ENCODE measurements at places on chromosomes 4 and X.

DNA sequence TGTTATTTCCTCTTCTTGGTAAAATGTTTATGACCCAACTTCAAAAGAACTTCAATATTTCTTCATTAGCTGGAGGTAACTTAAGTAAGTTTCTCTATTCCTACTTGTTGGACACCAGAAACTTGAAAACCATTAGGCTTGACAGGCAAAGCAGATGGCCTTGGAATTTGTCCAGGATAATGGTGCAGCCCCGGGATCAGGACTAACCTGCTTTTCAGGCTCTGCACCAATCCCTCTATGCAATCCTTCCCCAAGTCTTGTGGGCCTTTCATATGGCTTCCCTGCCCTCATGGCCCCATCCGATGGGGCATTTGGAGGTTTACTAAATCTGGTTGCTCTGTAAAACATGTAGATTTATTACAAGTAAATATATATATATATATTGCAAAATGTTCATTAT, 68.5 kb downstream of the SPINK2 start:
- no peak for ATAC-seq

GRCh38 chr4:168853770-168854169, 156.3 kb downstream of the CBR4 start:
- ATAC-seq: no peak

- ATAC-seq: no peak
These were observed 219.0 kb downstream of the KLHL4 start for GRCh38 chrX:87736576-87736975.

- ATAC-seq: no peak
These were observed 1884.7 kb upstream of the PCDH7 start for GRCh38 chr4:28835501-28835900.

DNA sequence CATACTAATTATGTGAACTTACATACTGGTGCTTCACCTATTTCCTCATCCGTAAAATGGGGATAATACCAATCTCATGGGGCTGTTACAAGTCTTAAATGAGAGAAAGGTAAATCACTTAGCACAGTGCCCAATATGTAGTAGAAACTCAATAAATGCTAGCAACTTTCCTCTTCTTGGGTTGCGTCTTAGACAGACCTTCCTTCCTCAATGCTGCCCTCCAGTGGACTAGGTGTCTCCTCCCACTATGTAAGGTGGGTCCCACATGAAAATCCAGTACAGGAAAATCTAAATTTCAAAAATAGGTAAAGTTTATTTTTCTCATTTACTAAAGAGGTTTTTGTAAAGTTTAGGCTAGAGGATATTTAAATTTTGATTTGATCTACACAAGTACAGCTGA, 20.6 kb downstream of the ZDHHC9 start:
- ATAC-seq: no peak

- no peak for ATAC-seq
These were observed 303.5 kb downstream of the ANKRD50 start for GRCh38 chr4:124409044-124409443.

GRCh38 chr4:49036528-49036927, 50.5 kb downstream of the CWH43 start:
- ATAC-seq: no peak

DNA sequence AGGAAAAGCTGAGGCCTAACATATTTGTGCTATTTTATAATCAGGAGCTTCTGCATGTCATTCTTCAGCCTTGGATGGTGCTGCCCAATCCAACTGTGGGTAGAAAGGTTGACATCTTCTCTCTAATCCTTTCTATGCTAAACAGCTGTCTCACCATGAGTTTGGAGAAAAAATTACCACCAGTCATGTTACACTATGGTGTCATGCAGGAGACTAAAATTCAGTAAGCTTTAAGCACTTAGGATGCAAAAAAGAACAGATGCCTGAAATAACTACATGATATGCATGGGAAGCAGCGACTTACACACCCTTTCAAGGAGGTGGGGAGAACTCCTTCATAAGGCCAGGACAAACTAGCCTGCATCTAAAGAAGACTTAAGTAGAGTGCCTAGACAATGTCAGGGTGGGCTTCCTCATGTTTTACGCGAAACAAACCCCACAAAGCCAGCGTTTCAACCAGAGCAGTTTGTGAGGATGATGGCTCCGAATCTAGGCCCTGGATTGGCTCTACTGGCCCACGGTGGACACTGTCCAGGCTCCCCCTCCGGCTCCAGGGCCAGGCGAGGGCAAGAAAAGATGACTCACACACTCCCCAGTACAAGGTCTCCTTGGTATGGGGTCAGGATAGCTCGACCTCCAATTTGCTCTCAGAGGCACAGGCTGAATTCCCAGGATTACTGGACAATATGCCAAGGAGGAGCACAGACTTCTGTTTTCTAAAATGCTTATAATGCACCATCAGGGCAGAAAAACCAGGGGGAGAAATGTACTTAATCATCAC, 45.1 kb downstream of the STX18 start:
- no peak for ATAC-seq

DNA sequence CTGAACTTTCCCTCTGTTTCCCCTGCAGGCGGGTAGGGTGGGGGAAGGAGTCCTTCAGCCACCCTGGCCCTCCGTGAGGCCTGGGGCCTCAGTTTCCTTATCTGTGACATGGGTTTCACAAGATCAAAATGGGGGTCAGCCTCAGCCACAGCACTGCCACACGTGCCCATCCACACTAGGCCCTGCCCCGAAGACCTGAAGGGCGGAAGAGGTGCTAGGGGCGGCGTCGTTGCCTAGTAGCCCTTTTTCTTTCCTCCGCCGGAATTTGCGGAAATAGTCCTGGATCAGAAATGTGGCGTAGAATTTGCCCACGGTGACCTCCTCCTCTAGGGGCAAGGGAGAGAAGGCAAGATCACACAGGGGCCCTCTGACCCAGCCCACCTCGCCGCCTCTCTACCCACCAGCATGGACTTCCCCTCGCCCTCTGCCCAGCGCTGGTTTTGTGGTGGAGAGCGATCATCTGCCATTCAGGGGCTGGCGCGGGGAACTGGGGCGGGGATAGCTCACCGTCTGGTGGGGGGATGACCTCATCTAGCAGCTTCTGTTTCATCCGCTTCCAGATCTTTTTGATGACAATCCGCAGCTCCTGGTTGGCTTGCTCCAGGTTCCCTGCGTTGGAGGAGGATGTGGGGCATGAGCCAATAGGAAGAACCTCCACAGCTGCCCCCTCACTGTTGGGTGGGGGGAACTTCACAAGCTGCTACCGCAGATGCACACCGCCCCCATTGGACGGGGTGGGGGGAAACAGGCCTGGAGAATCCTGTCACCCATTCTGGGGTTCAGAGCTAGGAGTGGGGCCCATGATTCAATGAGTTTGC, 9.7 kb upstream of the SYP start:
- ATAC-seq: no peak

- ATAC-seq: no peak
These were observed 533.0 kb downstream of the BCOR start for GRCh38 chrX:39564751-39565150.

DNA sequence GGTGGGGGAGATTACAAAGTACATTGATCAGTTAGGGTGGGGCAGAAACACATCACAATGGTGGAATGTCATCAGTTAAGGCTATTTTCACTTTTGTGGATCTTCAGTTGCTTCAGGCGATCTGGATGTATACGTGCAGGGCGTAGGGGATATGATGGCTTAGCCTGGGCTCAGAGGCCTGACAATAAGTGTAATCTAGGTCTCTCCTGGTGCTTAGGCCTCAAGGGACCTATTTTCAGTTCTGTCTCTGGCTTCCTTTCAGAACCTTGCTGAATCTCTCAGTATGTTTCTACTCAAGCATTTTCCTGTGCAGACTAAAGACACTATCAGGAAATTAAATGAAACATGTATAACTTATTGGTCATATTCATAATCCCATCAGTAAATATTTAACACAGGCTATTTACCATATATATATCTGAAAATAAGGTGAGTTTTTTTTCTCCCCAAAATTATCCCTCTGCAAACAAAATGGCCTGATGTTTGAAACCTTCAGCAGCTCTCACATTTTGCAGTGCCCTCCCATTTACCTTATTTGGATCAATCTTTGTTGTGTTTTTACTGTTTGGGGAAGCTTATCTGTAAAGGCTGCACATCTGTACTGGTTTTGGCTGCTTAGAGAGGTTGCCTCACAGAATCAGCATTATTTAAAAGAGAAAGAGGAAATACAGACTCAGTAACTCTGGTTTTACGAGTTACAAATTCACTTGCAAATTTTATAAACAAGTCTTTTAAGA, 2.3 kb upstream of the ZCCHC4 start:
- no peak for ATAC-seq

GRCh38 chrX:51737091-51737490, 6.2 kb upstream of the GSPT2 start:
- ATAC-seq: no peak

DNA sequence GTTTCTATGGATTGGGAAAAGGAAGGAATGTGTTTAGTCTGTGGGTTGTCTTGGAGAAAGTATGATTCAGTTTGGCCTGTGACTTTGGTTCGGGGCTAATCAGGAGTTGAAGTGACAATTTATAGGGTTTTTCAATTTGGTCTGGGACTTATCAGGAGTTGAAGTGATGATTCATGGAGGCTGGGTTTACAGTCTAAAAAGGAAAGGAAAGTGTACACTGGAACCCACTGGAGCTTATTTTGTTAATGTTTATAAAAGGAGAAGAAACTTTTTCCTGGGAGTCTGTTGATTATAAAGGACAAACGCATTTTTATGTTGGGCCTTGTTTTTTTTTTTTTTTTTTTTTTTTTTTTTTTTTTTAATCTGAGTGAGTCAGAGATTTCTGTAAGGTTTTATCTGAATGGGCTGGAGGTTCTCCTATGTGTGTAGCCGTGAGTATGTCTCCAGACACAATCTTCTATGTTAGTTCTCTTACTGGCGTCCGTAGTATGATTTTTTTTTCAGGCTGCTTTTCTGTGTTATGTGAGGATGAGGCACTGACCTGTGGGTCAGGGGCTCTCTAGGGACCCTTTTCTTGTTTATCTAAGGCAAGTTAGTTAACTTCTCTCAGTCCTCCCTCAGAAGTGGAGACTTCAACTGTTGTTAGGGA, 33.0 kb upstream of the RAB9B start:
- no peak for ATAC-seq

DNA sequence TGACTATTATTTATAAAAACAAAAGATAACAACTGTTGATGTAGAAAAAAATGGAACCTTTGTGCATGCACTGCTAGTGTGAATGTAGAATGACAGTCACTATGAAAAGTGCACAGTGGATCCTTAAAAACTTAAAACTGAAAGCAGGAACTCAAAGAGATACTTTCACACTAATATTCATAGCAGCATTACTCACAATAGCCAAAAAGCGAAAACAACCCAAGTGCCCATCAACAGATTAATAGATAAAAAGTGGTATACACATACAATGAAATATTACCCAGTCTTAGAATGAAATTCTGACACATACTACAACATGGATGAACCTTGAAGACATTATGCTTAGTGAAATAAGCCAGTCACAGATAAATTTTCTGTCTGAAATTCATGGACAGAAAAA, 23.8 kb downstream of the CENPC start:
- no peak for ATAC-seq

DNA sequence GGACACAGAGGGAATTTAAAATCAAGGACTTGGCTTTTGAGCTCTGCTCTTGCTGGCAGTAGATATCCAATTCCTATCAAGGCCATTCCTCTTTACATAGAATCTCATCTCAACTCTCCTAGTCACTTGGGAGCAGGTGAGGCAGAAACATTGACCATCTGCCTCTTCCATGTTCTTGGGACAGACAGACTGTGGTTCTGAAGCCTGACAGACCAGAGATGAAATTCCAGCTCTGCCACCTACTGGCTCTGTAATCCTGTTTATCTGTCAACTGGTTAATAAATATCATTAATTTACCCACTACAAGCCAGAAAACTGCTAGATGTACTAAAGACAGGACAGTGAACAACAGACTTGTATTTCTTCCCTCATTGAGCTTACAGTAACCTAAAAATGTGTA, 300.8 kb downstream of the ADGRL3 start:
- ATAC-seq: no peak

DNA sequence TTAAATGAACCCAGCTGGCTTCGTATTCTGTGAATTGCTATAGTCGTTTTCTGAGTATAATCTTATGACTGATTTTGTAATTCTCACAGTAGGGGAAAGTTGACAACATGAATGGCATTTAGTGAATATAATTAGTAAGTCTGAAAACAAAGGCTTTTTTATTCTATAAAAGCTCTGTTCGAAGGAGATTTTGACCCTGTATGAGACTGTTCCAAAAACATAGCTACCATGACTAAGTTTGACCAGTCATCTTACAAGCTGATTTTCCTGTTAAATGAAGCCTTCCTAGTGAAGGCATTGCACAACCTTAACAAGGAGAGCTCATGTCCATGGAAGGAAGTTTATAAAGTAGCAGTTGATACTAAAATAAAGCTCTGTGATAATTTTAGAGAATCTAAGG, 242.3 kb downstream of the RPA4 start:
- no peak for ATAC-seq

GRCh38 chr4:143531380-143531779, 17.9 kb downstream of the SMARCA5 start:
- ATAC-seq: no peak

Measured in gastroesophageal sphincter (tissue), 4 donors.